ENCODE measurements at places on chromosomes 3 and 15.

DNA sequence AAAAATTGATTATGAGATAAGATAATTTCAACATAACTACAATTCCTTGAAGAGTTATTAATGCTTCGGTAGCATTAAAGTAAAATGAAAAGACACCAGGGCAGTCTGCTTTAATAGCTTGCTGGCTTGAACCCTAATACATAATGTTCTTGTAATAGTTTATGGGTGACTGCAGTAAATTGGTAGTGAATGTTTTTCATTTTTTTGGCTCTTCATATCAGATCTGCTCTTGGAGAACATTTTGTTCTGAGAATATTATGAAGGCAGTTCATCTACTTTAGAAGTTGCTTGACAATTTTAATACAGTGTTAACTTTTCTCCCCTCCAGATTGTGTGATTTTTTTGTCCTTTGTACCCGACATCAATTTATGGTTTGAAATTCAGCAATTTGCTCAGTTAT lies 128.4 kb downstream of the ZBTB20 start:
- no peak for DNase-seq

DNA sequence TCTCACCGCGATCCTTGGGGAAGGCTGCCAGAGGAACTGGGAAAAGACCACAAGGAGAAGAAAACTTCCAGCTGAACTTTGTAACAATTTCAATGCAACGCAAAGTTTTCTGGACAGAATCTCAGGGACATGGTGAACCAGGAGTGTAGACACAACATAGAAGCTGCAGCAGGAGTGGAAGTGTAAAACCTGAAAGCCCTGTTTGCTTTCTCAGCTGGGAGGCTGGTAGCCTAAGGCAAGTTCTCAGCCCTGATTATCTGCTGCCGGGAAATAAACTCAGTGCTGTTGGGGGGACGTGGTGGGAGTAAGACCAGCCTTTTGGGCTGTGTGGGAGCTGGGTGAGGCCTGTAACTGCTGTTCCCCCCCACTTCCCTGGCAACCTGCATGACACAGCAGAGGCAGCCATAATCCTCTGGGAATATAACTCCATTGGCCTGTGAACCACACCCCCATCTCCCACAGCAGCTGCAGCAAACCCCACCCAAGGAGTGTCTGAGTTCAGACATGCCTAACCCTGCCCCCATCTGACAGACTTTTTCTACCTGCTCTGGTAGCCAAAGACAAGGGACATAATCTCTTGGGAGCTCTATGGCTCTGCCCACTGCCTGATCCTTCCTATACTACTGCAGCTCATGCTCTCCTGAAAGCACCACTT lies 106.7 kb downstream of the ZNF621 start:
- no peak for DNase-seq

DNA sequence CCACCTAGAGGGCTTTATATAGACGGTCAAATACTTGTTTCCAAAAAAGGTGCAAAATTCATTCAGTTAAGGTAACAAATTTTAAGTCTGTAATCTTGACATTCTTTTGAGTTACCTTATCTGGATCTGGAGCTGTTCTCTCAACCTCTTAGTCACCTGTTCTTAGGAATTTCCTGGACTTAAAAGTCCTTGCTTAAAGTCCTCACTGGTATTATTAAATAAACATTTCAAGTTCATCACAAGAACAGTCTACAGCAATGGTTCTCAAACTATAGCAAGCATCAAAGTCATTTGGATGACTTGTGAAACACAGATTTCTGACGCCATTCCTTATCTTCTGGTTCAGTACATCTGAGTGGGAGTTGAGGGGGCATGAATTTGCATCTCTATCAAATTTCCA lies 122.9 kb upstream of the GOLIM4 start:
- DNase-seq = no peak

- no peak for DNase-seq
Observed at GRCh38 chr15:90819390-90819789, 49.0 kb upstream of the FURIN start.

GRCh38 chr3:195015021-195015420 lies 255.9 kb downstream of the XXYLT1 start:
- DNase-seq = no peak

- DNase-seq = no peak
Observed at GRCh38 chr3:18870642-18871041, 277.7 kb upstream of the KCNH8 start.

GRCh38 chr3:53226841-53227407 lies 28.9 kb downstream of the TKT start:
- DNase-seq = no peak

DNA sequence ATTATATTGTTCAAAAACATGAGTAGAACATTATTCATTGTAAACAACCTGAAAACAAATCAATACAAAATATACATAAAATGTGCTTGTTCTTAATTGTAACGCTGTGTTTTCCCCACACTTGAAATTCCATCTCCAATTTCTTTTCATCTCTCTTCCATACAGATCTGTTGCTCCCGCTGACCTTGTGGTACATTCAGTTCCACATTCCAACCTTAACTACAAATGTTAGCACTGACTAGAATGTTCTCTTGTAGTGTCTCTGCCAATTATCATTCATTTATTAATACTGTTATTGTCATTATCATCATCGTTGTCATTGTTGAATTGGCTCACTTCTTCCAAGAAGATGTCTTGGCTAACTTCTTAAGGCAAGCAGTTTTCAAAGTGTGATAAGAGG lies 65.7 kb downstream of the NLGN1 start:
- DNase-seq = no peak

- no peak for DNase-seq
Observed at GRCh38 chr3:173870976-173871375, 473.4 kb downstream of the NLGN1 start.

DNA sequence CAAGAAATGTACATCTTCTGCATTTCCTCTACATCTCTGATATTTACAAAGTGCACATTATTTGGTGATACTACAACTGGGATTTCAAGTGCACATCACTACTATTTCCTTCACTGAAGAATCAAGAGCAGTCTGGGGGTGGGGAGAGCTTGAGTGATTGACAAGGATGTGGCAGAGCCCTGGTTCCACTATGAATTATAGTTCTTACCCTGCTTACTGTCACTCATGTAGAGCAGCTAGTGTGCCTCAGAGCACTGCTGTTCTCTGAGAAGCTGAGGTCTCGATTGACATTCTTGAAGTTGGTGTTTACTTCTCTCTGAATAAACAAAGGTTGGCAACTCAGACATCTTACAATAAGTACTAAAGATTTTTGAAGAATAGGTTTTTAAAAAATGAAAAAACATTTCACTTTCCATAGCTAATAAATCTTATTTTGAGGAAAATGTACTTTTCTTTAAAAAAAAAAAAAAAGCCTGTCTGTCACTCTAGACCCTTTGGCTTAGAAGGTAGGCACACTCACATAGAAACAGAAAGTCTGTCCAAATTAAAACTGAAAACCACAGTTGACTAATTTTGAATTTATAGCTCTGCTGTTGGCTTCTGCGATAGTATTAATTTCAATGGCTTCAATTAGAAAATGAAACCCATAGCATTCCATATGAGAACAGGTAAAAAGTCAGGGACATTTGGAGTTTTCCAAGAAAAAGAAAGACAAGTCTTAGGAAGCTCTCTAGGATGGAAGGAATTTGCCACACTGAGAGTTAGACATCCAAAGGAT lies 5.6 kb downstream of the GREM1 start:
- no peak for DNase-seq

GRCh38 chr3:8746780-8747345 lies 13.3 kb downstream of the CAV3 start:
- DNase-seq = no peak

DNA sequence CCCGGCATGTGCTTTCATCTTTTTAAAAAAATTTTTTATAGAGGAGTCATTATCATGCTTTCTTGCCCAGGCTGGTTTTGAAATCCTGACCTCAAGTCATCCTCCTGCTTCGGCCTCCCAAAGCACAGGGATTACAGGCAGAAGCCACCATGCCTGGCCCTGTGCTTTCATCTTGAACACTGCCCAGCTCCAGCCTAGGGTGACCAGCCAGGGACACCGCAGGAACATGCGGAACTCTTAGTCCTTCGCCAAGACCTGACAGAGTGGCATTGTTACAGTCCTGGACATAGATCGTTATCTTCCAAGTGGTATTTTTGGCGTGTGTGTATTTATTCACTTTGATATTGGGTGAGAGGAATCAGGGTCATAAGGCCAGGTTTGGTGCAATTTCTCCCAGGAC lies 7.9 kb upstream of the FURIN start:
- DNase-seq = no peak

DNA sequence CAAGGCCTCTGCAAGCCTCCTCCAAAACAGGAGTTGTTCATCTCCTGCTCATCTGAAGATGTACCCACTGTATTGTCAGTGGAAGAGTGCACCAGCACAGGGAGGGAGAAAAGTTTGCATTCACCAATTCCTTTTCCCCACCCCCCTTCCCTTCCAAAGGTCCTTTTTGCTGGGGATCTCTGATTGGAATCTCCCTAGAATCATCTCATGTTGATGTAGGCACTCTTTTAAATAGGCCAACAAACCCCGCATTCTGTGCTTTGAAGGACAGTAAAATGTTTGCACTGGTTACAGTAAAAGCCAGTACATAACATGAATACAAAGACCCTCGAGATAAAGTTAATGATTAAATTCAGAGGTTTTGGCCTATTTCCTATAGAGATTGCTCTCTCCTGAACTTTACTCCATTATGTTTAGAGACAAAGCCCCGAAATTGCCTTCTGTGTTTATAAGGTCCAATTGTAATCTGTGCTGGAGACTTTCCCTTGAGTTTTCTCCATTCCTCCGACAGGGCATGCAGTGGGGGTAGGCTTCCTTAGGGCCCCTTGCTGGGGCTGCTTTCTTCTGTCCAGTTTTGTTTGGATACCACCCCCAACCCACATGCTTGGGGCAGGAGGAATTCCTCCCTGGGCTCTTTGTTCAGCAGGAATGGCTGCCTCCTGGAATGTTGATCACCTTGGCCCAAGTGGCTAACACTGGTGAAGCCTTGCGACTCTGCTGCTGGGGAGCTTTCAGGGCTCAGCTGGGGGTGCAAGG lies 22.5 kb downstream of the TRIM71 start:
- DNase-seq = no peak

DNA sequence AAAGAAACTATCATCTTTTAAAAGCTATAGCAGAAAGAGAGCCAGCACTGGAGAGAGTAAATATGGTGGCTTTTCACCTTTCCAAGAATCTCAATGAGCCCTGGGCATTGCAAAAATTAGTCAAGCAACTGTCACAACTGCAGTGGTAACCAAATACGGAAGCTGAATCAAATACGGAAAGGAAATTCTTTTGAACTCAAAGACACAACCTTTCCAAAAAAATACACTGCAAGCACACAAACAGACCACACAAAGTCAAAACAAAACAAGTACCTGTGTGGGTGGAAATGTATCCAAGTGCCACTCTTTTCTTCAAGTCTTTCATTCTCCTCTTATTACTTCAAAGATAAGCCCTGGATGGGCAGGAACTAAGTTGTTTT lies 17.6 kb downstream of the VGLL4 start:
- no peak for DNase-seq

DNA sequence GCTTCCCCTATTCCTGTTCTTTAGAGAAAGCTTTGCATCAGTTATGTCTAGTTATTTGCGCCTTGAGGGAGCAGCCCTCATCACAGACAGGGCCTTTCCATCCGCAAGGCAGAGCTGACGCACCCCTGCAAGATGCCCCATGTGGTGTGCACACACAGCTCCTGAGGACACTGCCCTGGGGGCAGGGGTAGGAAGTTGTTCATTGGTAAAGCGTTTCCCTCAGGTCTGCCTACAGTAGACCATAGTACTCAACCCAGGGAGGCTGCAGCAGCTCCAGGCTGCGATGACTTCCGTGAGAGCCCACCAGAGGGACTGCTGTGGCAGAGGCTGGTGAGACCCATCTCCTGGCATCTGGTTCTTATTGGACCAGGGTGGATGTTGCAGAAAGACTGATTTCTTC lies 55.1 kb upstream of the PLXNA1 start:
- DNase-seq = no peak

- no peak for DNase-seq
Observed at GRCh38 chr3:75396316-75396802, 267.8 kb upstream of the FRG2C start.

DNA sequence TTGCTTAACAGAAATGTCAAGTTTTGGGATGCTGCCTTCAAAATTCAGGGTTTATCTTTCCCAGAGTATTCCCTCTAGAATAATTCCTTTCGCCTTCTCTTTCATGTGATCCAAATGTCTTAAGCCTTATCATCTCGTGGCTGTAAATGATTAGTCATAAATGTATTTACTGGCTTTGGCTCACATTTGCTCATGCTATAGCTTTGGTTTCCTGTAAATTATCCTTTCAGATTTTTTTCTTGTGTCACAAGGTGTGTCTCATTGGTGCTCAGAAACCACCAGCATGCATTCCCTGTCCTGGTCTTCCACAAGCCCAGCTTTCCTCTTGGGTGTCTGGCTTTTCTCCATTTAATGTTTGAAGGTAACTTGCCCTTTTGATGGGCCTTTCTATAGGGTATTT lies 692.7 kb upstream of the ALCAM start:
- no peak for DNase-seq

DNA sequence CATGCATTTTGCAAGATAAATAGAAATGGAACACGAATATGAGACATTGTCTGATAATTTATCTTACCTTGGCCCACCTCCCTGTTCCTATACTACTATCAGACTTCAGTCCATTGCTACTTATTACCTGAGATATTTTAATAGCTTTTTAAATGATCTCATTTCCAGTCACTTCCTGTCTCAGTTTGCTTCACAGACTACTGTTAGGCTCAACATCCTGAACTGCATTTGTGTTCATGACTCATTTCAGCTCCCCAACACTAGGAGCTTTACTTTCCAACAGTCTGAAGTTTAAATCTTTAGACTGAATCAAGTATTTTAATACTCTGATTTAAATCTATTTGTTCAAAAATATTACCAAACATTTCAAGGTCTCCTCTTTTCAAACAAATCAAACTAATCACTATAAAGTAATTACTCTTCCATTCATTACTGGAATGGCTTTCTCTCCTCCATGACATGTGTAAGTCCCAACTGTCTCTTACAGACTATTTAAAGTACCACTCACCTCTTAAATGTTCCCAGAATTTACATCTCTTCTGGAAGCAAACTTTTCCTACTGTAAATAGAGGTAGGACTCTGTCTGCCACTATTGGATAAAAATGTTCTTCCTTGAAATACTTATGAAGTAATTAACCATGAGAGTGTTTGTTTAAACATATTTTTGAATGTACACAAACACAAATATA lies 1277.6 kb downstream of the ZPLD1 start:
- no peak for DNase-seq

DNA sequence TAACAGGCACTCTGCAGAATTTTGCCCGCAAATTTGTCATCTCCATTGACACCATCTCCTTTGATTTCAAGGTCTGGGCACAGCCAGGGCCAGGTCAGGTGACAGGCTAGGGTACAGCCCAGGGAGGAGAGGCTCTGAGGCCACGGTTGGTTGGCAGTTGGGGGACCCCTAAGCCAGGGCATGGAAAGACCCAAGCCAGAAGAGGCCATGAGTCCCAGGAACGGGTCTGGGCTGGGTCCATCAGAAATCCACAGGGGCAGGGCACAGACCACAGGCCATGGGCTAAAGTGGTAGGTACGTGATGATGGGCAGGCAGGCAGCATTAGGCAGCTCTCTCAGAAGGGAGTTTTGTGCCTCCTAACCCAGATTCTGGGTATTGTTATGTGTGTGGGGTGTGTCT lies 45.8 kb downstream of the SEMA3G start:
- no peak for DNase-seq
